ENCODE measurements at places on chromosomes 1 and 21. TPM values are rescaled to one million over a fixed set of nuclear protein-coding genes. Genes with fewer than 3 reads are reported as not detected.

- H3K27ac ChIP-seq: no peak overlapping the region
- H3K27me3 ChIP-seq: no peaks in the 10 kb centered on the region
- H3K4me1 ChIP-seq: peaks cover 69% of the 10 kb centered on the region
- DNase-seq: no peak
- H3K36me3 ChIP-seq: no peaks in the 10 kb centered on the region
These were observed 89.2 kb upstream of the SELENON start for GRCh38 chr1:25710583-25711347.

- H3K27ac ChIP-seq: peak overlapping the region; percentile 91
- H3K36me3 ChIP-seq: peaks cover 29% of the 10 kb centered on the region
- peak overlapping the region; percentile 3 for H3K4me3 ChIP-seq
These were observed 13.8 kb downstream of the LMNA start for GRCh38 chr1:156128308-156128653.

- H3K4me3 ChIP-seq: peak overlapping the region; percentile 48
- no peak for DNase-seq
- peak overlapping the region; percentile 70 for H3K27ac ChIP-seq
- H3K27me3 ChIP-seq: peaks cover 96% of the 10 kb centered on the region
- peaks cover 66% of the 10 kb centered on the region for H3K4me1 ChIP-seq
These were observed 8.7 kb upstream of the SLX9 start for GRCh38 chr21:44931137-44931500.

- H3K4me3 ChIP-seq: no peak overlapping the region
- no peaks in the 10 kb centered on the region for H3K36me3 ChIP-seq
- DNase-seq: no peak
- H3K4me1 ChIP-seq: peaks cover 7% of the 10 kb centered on the region
- no peaks in the 10 kb centered on the region for H3K27me3 ChIP-seq
- H3K27ac ChIP-seq: no peak overlapping the region
These were observed 4.6 kb upstream of the CDCP2 start for GRCh38 chr1:54157401-54157800.

- H3K4me3 ChIP-seq: peak overlapping the region; percentile 11
- H3K27me3 ChIP-seq: peaks cover 55% of the 10 kb centered on the region
- no peak for DNase-seq
- H3K36me3 ChIP-seq: no peaks in the 10 kb centered on the region
- H3K4me1 ChIP-seq: peaks cover 14% of the 10 kb centered on the region
These were observed 73.4 kb upstream of the TTC34 start for GRCh38 chr1:2874607-2875480.

TBX19 gene
- total RNA-seq: 1.8 TPM

CYP4B1 gene
- total RNA-seq: 62.4 TPM

TTC39A gene
- 19.3 TPM for total RNA-seq

ADAM30 gene
- total RNA-seq: not detected
